ENCODE measurements at places on chromosomes 2 and 18. TPM values are rescaled to one million over a fixed set of nuclear protein-coding genes. Genes with fewer than 3 reads are reported as not detected.

PLCL1 gene
- 4.4 TPM for total RNA-seq

ABCG5 gene
- not detected for total RNA-seq

D2HGDH gene
- total RNA-seq, result 12.3 TPM

CTNNA2 gene
- total RNA-seq, result not detected

GPR45 gene
- not detected for total RNA-seq

DSC2 gene
- total RNA-seq, result under 0.01 TPM

PPP3R1 gene
- 25.3 TPM for total RNA-seq

ZSWIM2 gene
- not detected for total RNA-seq

CENPA gene
- total RNA-seq, result 28.3 TPM

MTIF2 gene
- 36.0 TPM for total RNA-seq

SMC6 gene
- 36.2 TPM for total RNA-seq

Measured in pulmonary artery endothelial cell (primary cell).